ENCODE measurements at places on chromosomes 11 and 22.

DNA sequence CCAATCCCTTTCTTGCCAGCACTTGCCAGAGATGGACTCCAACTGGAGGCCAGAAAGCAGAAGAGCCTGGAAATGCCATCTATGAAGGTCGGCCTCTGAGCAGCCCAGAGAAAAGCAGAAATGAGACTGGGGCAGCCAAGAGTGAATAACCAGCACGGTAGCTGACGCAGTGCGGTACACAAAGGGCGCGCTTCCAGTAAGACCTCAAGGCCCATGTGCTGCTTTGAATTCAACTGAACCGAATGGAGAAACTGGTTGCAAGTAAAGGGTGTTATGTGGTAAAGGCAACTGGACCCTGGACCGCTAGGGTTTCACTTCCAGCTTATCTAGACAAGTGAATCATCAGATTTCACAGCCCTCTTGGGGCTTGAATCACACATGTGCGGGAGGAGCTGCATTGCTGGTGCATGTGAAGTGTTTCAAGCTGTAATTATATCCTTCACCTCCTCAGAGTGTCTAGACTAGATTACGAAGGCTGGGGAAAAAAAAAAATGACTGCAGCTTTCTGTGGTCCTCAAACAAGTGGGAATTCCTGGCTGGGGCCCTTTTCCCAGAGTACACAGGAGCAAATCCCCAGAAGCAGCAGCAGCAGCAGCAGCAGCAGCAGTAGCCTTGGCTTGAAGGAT, 128.9 kb downstream of the CCDC34 start:
- no peak for DNase-seq

DNA sequence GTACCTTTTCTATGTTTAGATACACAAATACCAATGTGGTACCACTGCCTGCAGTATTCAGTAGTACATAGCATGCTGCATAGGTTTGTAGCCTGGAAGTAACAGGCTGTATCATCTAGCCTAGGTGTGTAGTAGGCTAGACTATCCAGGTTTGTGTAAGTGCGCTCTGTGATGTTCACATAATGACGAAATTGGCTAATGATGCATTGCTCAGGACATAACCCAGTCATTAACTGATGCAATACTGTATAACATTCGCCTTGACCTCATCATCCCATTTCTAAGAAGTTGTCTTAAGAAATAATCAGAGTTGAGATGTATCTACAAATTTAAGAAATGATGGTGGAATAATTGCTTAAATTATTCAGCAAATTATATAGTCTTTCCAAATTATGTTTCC, 116.0 kb upstream of the TIMP3 start:
- no peak for DNase-seq

DNA sequence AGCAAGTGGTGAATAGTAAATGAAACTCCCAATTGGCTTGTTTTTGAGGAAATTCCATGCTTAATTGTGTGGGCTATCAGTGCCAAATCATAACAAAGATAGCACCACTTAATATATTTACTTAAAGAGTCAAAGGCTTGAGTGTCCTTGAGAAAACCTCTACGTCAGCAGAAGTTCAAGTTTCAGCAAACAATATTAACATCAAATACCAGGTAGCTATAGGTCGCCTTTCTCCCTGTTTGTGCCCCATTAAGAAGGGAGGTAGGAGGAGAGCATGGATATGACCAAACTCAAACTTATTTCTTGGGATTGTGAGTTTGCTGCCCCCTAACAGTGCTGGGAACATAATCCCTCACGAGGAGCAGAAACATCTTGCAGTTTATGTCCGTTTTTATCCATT, 105.6 kb upstream of the SYN3 start:
- DNase-seq: no peak

DNA sequence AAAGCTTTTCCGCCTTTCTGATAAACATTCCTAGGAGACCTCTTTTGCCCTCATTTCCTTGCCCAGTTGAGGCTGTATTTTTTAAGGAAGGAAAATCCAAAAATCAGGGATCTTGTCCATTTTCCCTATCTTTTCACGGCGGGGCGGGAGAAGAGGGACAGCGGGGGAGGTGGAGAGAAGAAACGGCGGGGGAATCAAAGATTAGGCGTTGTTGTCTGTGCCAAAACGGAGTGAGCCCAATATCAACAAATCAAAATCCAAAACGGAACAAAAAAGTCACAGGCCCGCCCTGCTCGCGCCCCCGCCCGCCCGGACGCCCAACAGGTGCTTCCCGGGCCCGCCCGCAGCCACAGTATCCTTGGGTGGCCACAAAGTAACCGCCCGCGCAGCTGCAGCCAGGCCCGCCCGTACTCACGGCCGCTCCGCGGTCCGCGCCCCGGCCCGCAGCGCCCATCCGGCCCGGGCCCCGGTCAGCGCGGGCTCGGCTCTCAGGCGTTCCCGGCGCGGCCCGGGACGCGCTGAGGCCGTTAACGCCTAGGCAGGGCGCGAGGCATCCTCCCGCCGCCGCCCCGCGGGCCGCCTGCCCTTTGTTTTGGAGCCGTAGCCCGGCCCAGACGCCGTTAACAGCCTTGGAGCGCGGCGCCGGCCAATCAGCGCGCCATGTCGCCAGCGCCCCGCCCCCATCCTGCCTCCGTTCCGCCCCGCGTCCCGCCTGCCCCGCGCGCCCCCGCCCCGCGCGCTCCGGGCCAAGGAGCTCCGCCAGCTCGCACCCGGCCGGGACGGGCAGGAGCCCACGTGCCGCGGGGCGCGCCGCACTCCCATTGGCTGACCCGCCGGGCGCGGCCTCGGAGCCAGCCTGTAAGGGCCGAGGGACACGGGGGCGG, at the start of gene YPEL1:
TSS of gene YPEL1 (minus strand) at position 595 of the 884 bp plus-strand sequence. CDS start 25,050 bp downstream, outside the sequence.
- DNase-seq: peak; percentile 94

DNA sequence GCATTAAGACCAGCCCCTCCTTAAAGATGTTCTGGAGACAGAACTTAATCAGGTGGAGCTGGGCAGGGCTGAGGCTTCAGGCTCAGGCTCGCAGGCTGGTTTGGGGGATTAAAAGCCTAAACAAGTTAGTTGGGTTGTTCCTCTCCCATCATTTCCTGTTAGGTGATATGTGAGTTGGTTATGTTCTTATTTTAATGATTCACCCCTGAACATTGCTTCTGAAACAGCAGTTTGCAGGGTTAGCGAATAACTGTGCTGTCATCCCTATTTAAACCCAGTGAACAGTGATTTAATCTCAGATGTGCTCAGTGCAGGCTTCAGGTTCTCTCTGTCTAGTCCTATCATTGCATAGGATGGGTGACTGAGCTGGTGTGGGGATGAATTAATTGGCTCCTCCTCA, 47.4 kb upstream of the BIRC3 start:
- DNase-seq: no peak

DNA sequence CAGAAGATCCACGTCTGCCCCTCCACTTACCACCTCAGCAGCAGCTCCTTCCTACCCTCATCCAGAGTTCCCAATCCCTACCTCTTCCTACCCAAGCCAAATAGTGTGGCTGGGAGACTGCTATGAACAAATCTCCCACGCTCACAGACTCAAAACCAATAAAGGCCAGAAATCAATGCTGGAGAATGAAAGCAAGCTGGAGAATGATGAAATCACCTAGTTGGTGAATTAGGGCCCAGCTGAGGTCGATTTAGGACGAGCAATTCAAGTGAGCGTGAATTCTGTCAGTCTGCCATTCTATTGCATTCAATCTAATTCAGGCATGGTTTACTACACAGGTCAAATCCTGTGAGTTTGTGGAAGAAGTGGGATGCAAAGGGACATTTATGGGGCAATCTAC, 22.5 kb downstream of the COMMD9 start:
- no peak for DNase-seq

DNA sequence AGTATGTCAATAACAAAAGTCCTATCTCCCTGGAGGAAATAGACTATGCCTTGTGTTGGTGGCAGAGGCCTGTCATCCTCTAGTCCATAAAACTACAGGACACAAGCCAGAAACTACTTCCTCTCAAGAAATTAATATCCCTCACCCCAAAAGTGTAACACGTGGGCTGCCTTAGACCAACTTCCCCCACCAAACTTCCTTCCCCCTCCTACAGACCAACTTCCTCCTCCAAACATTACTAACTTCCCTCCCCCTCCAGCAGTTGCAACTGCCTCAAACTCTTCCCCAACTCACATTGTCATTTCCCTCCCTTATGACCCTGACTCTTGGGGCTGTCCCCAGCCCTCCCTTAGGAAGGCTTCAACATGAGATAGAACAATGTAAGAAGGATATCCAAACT, 6.3 kb downstream of the OR52K2 start:
- DNase-seq: no peak

Data from T follicular helper cell (primary cell).